Aorta (tissue), 5 donors: ENCODE measurements at places on chromosomes 1 and 21. TPM values are rescaled to one million over a fixed set of nuclear protein-coding genes. Genes with fewer than 3 reads are reported as not detected.
A peak's percentile ranks its signal among the peaks of the same experiment; 100 is the strongest.

DNA sequence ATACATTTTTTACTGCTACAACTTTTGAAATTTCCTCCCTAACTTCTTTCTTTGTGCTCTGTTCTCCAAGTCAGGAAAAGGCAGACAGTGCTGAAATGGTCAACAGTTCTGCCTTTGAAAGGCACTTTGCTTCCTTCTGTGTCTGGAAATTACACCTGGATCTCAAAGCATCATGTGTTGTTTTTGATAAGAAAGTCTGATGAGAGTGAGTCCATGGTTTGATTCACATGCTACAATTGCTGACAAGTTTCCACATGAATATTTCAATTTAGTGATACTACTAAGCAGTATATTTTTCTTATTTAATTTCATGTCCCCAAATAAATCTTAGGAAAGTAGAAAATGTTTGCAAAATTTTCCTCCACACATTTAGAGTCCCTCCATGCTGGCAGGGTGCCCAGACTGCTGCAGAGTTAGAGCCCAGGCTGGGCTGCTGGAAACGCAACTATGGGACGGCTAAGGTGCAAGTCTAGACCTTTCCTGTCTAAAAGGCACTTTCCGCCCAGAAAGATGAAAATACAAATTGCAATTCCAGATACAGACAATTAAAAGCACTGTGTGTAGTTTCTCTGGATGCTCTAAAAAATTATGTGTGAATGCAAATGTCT, 96.6 kb upstream of the RUNX1 start:
- no peak overlapping the region for H3K4me3 ChIP-seq
- no peaks in the 10 kb centered on the region for H3K4me1 ChIP-seq
- H3K27me3 ChIP-seq, result no peaks in the 10 kb centered on the region

- H3K4me1 ChIP-seq, result no peaks in the 10 kb centered on the region
- no peak overlapping the region for H3K4me3 ChIP-seq
- no peaks in the 10 kb centered on the region for H3K36me3 ChIP-seq
- H3K27me3 ChIP-seq, result no peaks in the 10 kb centered on the region
- no peak for DNase-seq
- H3K27ac ChIP-seq, result no peak overlapping the region
These were observed 249.1 kb downstream of the C1orf94 start for GRCh38 chr1:34425785-34426184.

The ZMYND12 gene
- total RNA-seq, result not detected

- H3K4me1 ChIP-seq, result no peaks in the 10 kb centered on the region
- no peaks in the 10 kb centered on the region for H3K27me3 ChIP-seq
- no peak overlapping the region for H3K27ac ChIP-seq
- DNase-seq, result no peak
- H3K36me3 ChIP-seq, result no peaks in the 10 kb centered on the region
- no peak overlapping the region for H3K4me3 ChIP-seq
These were observed 44.0 kb downstream of the OR10J1 start for GRCh38 chr1:159483501-159483900.

GRCh38 chr21:17609681-17610080, 3.0 kb downstream of the BTG3 start:
- H3K4me1 ChIP-seq, result no peaks in the 10 kb centered on the region
- no peaks in the 10 kb centered on the region for H3K27me3 ChIP-seq
- H3K36me3 ChIP-seq, result no peaks in the 10 kb centered on the region
- no peak overlapping the region for H3K27ac ChIP-seq
- H3K4me3 ChIP-seq, result no peak overlapping the region
- DNase-seq, result no peak

- H3K27ac ChIP-seq, result peak overlapping the region; percentile 15
- no peaks in the 10 kb centered on the region for H3K27me3 ChIP-seq
- H3K4me3 ChIP-seq, result no peak overlapping the region
- DNase-seq, result no peak
These were observed 3.3 kb upstream of the LGALS8 start for GRCh38 chr1:236520445-236521005.
